ENCODE measurements at places on chromosomes 13 and 19. TPM values are rescaled to one million over a fixed set of nuclear protein-coding genes. Genes with fewer than 3 reads are reported as not detected.

TNFRSF19 gene
- 28.1 TPM for total RNA-seq

DNA sequence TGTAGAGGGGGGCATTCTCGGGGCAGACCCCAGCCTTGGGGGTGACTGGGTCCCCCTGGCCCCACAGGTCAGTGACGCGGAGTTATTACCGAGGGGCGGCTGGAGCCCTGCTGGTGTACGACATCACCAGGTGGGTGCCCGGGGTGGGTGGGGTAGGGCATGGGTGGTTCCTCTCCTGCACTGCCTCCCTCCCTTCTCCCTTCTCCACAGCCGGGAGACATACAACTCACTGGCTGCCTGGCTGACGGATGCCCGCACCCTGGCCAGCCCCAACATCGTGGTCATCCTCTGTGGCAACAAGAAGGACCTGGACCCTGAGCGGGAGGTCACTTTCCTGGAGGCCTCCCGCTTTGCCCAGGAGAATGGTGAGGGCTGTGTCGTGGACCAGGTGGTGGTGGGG lies 5.7 kb downstream of the RAB4B start:
- peaks cover 9% of the 10 kb centered on the region for H3K36me3 ChIP-seq
- peaks cover 2% of the 10 kb centered on the region for H3K4me1 ChIP-seq
- no peak overlapping the region for H3K4me3 ChIP-seq
- no peak overlapping the region for H3K27ac ChIP-seq
- no peak for DNase-seq

GRCh38 chr19:1756705-1757465 lies 3.6 kb downstream of the ONECUT3 start:
- H3K27ac ChIP-seq: peak overlapping the region; percentile 85
- peaks cover 7% of the 10 kb centered on the region for H3K36me3 ChIP-seq
- H3K4me1 ChIP-seq: peaks cover 17% of the 10 kb centered on the region

DNA sequence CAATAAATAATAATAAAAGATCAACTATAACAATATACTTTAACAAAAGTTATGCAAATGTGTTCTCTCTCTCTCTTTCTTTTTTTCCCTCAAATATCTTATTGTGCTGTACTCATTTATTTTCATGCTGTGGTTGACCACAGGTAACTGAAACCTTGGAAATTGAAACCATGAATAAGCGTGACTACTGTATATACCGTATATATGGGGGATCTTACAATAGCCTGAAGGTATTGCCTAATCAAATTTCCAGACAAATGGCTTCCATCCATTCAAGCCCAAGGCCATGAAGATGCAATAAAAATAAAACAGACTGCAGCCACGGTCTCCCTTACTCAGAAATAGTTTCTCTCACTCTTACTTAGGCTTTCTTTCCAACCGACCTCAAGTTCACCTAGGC lies 98.3 kb downstream of the SLITRK6 start:
- peaks cover 11% of the 10 kb centered on the region for H3K4me1 ChIP-seq
- no peaks in the 10 kb centered on the region for H3K27me3 ChIP-seq
- peaks cover 2% of the 10 kb centered on the region for H3K36me3 ChIP-seq

TMEM150B gene
- not detected for total RNA-seq

- H3K4me1 ChIP-seq: no peaks in the 10 kb centered on the region
- no peaks in the 10 kb centered on the region for H3K36me3 ChIP-seq
- no peak for DNase-seq
These were observed 384.5 kb downstream of the LIG4 start for GRCh38 chr13:107830804-107831203.

- H3K36me3 ChIP-seq: no peaks in the 10 kb centered on the region
- H3K27me3 ChIP-seq: peaks cover 19% of the 10 kb centered on the region
- H3K27ac ChIP-seq: no peak overlapping the region
These were observed 1.2 kb upstream of the NKPD1 start for GRCh38 chr19:45161738-45162607.
